Posterior vena cava (tissue), 2 donors: ENCODE measurements at places on chromosomes 1 and 21. TPM values are rescaled to one million over a fixed set of nuclear protein-coding genes. Genes with fewer than 3 reads are reported as not detected.

- DNase-seq, result peak; percentile 85
Observed at GRCh38 chr1:156114919-156115513, 505 bp downstream of the LMNA start.

The PIK3C2B gene
- 33.7 TPM for total RNA-seq

DNA sequence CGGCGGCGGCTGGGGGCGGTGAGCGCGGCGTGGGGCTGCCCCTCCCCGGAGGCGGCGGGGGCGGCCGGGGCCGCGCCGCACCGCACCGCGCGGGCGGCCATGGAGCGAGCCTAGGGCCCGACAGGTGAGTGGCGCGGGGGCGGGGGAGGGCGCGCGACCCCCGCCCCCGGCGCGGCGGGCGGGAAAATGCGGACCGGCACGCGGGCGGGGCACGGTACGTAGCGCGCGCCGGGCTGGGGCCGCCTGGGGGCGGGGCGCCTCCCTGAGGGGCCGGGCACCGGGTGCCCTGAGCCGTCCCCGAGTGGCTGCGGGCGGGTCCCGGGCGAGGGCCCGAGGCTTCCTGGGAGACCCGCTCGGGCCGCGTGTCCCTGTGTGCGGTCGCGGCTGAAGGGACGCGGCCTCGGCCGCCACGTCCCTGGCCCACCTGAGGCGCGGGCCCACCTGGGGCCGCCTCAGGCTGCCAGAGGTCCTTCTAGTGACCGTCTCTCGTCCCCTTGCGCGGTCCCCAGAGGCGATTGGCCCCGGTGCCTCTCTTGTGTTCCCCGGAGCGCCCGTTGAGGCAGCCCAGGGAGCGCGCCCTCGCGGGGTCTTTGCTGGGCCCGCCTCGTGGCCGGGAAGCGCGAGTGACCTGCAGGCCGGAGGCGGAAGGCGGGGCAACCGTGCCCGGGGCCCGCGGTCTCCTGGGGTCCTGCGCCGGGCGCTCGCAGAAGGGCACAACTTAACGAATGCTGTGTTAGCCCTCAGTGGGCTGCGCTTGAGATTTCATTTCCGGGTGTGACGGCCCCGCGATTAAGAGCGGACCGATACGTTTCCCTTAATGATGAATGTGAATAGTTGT, 500 bp downstream of the FAM20B start:
- peak; percentile 88 for DNase-seq

The PKP1 gene
- 0.83 TPM for total RNA-seq

DNA sequence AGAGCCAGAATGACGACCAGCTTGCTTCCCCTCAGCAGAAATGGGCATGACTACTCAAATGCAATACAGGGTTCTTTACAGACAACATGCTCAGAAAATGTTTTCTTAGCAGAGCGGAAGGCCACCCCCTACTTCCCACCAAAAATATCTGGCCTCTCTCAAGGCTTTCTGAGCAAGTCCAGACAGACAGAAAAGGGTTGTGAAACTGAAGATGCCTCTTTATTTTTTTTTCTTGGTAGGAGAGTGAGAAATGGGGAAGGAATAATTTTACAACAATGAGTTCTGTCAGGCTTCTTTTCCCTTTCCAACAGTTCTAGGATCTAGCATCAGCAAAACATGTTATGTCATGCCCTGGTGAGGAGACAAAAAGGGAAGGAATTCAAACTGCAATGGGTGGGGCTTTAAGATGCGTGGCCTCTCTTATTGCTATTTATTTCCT, 172.0 kb upstream of the CAMK1G start:
- no peak for DNase-seq

The NFIA gene
- 117 TPM for total RNA-seq

The TNFSF4 gene
- total RNA-seq, result 0.57 TPM

DNA sequence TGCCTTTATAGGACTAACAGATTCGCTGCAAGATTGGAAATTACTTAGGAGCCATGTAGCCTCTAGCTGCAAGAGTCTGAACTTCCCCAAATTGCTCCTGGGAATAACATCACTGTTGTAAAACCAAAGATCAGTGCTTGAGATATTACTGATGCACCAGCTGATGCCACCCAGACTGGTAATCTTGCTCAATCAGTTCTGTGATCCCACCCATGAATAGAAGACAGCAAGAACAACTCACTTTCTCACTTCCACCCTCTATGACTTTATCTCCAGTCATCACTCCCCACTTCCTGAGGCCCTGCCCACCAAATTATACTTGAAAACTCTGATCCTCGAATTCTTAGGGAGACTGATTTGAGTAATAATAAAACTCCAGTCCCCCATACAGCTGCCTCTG, 1011.1 kb downstream of the PLA2G4A start:
- DNase-seq, result no peak

DNA sequence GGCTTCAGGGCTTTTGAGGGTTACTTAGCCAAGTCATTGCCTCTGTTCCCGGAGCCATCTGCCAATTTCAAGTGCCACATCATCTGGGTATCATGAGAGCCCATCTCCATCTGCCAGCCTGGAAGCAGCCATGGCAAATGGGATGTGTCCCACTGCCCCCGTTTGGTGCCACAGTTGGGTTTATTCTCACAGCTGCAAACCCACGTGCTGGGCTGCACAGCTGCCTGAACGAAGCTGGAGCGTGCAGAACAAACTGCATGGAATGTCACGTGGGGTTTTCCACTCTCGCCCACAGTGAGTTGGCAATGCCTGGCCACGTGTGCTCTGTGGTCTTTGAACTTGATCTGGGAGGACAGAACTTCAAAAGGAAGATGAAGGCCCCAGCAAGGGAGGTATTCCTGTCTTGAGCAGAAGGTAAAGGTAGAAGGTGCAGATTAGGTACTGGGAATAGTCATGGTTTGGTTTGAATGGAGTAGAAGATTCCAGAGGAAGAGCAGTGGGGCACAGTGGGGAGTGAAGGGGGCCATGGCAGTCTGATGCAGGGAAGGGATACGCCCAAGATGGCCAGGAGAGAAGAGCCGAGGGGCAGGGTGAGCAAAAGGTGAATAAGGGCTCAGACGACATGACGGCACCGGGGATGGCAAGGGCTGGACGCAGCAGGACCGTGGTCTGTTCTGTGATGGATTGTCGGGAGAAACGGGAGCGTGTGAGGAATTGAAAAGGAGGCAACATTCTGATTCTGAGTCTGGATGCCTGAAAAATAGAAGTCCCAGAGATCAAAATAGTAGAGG, 222.0 kb downstream of the KAZN start:
- no peak for DNase-seq
